Activated CD4-positive, alpha-beta T cell treated with anti-CD3 and anti-CD28 coated beads for 1 hour (primary cell): ENCODE measurements at places on chromosomes 3 and 15.
A peak's percentile ranks its signal among the peaks of the same experiment; 100 is the strongest.

- DNase-seq: no peak
These were observed 69.2 kb downstream of the MRPL46 start for GRCh38 chr15:88398011-88398410.

DNA sequence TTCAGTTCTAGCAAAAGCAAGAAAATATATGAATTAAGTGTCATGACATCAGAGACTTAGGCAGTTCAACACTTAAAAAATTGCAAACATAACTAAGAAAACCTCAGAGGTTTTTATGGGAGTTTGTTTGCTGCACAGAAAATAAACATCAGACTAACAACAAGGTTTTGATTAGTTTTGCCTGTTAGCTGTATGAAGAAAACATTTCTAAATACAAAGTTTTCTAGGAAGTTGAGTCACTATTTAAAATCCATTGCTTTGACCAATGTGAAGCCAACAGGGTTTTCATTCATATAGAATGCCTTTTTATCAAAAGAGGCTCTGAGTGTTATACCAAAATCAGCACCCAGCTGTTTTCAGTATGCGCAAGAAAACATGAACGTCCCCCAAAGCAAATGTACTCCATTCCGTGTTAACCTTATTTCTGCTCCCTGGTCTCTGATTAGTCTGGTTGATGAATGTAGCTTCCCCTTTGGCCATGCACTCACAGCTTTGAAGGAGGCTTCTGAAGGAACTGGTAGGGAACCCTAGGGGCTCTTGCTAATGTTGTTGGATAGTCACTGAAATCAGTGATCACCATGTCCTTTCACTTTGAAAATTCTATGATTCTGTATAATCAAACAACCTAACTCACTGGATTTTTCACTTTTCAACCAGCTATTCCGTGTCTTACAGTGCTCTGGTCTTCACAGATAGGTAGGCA is 89.6 kb upstream of the TSEN2 start:
- DNase-seq: no peak

DNA sequence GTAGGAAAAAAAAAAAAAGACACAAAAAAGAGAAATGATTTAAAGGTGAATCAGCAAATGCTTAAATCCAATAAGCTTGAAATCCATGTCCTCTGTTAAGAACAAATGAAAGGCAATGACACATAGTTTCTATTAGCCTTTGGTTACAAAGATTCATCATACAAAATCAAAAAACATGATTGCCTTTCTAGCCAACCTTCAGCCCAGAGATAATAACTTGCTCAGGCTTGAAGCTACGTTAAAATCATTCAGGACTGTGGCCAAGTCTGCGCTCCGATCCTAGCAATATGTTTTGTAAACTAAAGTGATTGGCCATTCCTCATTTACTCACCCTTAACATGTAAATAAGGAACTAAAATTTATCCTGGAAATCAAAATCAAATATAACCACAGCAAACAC is 556.7 kb downstream of the FGF12 start:
- no peak for DNase-seq

- no peak for DNase-seq
These were observed 22.4 kb downstream of the SENP5 start for GRCh38 chr3:196889844-196890708.

GRCh38 chr3:162721736-162722135 is 1225.1 kb downstream of the OTOL1 start:
- no peak for DNase-seq

DNA sequence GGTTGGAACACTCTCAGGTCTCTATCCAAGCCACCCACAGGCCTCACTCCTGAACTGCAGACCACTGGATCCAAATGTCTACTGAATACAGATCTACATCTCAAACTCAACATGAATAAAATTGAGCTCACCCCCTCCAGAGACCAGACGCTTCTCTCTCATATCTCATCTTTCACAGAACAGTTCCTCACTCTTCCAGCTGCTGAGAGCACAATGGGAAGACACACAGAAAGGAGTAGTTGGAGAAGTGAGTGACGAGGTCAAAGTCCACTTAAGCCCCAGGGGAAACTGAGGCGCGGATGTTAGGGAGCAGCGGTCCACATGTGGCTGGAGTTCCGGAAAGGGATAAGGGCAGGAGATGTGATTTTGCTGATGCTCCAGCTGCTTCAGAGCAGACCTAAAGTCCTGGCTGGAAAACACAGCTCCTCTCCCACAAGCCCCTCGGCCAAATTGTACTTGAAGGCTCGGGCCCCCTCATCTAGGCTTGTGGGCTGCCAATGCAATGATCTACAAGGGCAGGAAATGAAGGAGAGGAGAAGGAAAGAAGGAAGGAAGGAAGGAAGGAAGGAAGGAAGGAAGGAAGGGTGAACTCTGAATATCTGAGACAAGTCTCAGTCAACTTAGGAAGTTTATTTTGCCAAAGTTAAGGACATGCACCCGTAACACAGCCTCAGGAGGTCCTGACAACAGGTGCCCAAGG is 211.2 kb upstream of the TLE3 start:
- no peak for DNase-seq

GRCh38 chr3:58288011-58288728 is 17.9 kb upstream of the RPP14 start:
- no peak for DNase-seq

DNA sequence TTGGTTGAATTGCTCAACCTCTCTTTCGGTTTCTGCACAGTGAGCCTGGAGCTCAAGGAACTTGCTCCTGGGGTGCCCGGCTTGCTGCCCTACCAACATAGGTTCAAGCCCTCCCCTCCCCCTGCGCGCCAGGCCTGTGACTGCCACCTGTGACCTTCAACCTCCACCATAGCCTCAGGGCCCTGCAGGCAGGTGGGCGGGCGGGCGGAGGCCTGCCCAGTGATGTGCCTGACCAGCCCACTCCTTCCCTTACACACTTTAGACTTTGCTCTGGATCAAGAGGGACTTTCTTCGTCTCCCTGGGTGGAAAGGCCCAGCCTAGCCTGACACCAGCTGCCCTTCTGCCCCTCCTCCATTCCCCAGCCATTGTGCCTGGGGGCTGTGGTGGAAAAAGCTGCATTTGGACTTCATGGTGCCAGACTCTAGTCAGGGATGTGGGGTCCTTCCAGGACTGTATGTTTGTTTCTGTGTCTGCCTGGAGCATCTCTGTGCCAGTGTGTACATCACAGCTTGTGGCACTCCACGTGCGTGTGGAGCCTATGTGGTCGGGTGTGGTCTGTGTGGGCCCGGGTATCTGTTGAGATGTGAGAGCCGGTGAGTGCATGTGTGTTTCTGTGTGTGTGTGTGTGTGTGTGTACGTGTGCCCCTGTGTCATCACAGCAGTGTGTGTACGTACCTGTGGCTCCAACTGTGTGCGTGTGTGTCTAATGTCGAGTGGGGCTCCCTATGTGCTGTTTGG is 9.5 kb downstream of the PRKCD start:
- DNase-seq: no peak

- no peak for DNase-seq
These were observed 24.4 kb downstream of the AVEN start for GRCh38 chr15:34014556-34014955.

- no peak for DNase-seq
These were observed 65.0 kb downstream of the AAGAB start for GRCh38 chr15:67189326-67190051.

DNA sequence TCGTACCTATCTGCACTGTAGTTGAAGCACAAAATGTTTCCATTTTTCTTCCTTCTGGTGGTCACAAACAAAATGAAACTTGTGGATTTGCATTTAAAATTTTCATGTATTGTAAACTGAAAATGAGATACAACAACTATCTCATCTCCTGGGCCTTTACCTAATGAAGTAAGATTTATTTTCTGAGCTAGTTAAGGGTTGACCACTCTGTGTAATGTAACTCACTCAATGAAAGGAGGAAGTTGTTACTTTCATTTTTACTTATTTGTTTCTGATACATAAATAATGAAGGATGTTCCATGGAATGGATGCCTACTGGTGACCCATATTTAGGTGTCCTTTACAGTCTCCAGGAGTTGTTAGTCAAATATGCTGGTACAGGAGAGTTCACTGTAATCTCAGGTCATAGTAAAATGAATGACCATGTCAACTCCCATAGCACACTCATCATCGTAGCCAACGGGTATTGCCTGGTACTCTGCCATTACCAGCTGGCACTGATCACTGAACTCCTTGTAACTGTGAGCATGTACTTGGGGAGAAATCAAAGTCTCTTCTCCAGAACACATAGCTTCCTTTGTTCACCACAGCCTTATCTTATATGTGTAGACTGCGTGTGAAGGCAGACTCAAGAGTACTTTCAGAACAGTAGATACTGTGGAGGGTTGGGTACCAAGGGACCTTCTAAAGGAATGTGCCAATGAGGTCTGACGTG is 474.2 kb upstream of the ROBO2 start:
- DNase-seq: no peak

DNA sequence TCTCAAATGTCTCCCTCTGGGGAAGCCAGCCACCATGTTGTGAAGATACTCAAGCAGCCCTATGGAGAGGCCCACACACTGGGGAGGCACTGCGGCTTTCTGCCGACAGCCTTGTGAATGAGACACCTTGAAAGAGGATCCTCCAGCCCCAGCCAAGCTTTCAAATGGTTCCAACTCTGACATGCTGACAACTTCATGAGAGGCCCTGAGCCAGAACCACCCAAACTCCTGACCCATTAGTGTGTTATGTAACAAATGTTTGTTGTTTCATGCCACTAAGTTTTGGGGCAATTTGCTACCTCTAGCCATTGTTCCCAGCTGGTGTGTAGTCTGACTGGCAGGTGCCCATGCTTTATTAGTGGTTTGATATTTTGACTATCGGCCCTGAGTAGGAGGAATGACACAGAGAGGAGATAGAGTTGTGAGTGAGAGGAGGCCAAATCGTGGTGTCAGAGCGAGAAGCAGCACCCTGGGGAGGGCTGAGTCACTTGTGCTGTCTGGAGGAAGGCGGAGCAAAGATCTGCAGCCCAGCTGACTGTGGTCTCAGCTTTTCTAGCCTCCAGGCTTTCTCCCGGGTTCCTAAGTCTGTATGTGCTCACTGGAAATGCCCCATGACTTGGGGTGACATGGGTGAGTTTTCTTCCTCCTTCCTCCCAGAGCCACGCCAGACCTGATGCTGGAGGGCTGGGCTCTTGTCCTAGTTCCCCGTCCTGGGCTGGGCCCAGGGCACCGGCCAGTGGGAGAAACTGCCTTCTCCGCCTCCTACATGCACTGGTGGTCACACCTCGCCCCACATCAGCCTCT is 56.7 kb upstream of the BLM start:
- peak; percentile 55 for DNase-seq

GRCh38 chr15:40161693-40162391 is 973 bp downstream of the BUB1B start:
- no peak for DNase-seq

DNA sequence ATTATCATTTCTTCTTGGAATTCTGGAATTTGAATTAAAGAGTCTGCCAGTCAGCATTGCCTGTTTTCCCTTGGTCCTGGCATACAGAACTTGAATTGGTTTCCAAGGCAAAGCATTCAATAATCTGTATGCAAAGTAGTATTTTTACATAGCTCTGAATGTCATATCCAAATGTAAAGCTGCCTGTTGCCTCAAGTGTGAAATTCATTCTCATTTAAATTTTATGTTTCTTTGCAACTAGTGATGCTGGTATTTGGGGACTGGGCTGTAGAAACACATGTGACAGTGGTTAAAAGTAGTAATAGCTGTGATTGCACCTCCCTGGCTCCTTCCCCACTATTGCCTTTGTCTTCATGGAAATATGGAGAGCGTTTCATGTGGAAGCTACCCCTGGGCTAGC is 743.9 kb upstream of the GOLIM4 start:
- DNase-seq: no peak

DNA sequence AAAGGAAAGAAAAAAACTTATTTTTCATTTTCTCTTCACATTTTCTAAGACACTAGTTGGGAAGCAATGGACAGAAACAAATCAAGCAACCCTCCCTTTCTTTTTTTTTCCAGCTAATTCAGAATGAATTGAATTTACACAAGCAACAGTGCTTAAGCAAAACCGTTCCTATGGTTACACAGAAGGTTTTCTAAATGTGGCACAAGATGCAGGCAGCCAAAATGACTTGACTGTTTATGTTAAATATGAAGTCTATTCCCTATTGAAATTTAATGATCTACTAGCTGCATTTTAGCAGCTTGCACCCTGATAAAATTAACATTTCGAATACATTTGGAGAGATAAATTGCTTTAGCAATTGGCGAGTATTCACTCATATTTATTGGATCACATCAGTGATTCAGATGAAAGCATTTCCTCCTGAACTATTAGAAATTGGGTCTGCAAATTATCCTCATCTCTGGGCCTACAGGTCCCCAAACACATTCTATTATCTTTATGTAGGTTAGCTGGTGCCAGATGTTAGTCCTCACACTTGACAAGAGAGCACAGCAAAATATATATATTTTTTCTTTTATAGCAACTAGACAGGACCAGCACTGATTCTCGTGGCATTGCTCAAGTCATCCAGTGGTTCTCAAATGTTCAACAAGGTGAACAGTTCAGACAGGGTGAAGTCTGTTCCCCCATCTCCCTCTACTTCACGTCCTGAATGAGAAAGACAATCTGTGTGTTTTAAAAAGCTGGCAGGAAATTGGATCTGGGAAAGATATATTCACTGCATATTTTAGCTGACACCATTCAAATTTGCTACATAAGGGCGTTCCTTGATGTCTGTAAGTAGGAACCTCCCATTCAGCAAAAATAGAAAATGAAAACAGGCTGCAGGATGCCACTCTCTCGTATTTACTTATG is 463.6 kb upstream of the KCNMB2 start:
- no peak for DNase-seq

GRCh38 chr15:80201256-80202015 is 48.6 kb downstream of the FAH start:
- DNase-seq: no peak

DNA sequence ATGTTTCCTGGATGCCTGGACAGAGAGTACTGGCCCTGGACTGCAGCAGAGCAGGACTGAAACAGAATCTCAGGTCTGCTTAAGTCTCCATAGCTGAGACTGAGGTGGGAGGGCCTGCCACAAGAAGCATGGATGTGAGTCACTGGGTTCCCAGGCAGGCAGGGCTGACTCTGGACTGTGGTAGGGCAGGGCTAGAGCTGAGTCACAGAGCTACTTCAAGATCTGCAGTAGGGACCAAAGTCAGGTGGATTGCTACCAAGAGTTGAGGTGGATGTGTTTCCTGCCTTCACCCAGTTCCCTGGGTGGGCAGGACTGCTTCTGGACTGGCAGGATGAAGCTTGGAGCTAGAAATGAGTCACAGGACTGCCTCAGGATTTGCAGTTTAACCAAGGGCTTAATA is 282.9 kb downstream of the AGBL1 start:
- DNase-seq: no peak

DNA sequence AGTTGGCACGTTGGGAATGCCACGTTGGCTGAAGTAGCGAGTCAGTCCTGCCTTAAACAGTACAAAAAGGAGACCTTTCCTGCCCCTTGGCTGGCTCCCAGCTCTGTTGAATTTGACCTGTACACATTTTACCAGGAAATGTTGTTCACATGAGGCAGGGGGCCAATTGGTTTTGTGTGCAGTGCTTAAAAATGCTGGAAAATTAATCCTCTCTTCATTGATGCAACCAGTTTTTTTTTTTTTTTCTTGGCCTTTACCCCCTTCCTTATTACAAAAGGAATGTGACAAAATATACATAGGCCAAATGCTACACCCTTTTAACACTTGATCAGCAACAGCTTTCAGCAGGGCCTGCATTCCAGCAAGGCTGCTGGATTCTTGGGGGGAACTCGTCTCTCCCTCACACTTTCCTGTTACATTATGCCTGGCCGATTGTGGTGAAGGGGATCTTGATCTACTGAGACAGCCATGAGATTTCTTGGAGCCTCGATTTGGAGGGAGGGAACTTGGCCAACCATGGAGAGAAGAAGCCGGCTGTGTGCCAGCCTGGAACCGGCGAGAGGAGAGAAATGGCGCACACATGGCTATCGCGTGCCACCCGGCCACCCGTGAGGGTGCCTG is 93.1 kb downstream of the DNASE1L3 start:
- DNase-seq: no peak
